ENCODE measurements at places on chromosomes 7 and 10.

DNA sequence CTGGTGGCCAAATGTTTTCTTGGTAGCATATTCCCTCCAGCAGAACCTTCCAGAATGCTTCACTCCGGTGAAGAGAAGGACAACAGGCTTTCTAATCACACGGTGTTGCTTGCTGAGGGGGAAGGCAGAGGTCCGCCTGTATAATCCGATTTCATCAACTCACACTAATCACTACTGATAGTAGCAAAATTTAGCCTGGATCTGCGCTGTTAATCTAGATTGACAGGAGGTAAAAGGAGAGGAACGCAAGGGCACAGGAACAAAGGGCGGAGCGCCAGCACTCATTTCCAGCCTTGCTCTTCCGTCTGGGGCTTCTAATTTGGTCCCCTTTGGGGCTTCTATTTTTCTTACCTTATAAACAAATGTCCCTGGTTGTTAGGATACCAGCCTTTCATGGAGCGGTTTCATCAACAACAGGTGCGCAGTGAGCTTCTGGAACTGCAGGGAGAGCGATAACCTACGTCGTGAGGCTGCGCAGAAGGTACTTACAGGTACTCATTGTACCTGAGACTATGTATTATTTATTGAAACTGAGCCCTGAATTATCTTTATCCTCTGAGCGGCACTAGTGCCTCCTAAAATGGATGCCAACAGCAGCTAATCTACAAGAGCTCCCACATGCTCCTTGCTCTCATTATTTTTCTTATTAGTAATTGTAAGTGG lies 150.6 kb downstream of the CACNB2 start:
- no peak for DNase-seq

GRCh38 chr10:78506614-78507013 lies 473.0 kb downstream of the RPS24 start:
- no peak for DNase-seq

GRCh38 chr7:12929476-12930140 lies 242.2 kb downstream of the ARL4A start:
- no peak for DNase-seq

DNA sequence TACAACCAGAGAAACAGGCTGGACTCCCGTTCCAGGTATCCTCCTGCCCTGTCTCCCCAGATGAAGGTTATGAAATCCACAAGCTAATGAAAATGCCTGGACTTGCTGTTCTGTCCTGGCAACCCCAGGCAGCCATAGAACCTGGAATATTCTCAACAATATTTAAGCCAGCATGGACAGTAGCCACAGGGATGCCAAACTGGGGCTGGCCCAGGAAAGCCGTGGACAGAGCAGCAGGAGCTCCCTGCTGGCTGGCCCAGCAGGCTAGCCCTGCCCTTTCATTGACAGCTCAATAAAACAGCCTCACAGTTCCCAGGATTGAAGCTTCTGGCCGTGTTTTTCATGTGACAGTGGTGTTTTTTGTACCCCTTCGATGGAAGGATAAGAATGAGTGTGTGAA lies 230.6 kb downstream of the BMPER start:
- no peak for DNase-seq

DNA sequence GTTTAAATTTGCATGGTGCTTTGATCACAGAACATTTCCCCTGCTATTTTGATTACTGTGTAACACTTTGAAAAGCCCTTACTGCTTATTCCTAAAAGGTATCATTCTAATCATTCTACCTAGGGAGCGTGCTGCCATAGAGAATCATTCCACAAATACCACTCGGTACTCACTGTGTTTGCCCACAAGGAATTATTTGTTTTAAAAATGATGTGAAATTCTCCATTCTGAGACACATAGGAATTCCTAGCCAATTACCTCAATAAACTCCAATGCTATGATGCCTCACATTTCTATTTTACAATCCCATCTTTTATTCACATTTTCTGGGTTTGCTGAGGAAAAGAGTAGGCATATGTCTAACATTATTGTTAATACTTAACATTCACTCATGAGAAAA lies 16.2 kb upstream of the TES start:
- no peak for DNase-seq

DNA sequence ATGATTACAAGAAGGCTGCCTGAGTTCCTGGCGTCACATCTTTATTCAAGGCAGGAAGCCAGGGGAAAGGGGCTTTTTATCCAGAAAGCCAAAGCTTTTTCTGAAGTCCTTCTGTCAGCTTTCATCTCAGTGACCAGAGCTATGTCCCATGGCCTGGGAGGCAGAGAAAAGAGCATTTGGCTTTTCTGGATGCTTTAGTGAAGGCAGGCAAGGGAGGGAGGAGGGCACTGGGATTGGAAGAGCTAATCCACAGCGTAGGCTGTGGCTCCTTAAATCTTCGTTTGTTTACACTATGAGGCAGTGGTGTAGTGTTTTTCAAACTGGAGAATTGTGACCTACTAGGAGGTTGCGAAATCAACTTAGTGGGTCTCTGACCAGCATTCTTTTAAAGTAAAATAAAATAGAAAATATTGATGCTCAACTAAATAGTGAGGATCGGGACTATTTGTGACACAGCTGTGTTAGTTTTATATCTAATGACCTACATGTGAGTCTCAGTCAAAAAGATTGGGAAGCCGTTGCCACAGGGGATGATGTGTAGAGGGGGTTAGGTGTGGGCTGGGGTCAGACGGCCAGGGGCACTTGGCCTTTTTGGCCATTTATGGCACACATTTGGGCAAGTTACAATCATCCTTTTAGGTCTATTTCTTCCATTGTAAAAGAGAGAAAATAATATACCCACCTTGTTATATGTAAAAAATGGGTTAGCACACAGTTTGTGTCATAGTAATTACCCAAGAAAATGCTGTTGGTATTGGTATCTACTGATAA lies 14.1 kb downstream of the CRYGN start:
- no peak for DNase-seq

Measured in nephron progenitor cell (in vitro differentiated cells).